ENCODE measurements at places on chromosomes 13 and 19.

DNA sequence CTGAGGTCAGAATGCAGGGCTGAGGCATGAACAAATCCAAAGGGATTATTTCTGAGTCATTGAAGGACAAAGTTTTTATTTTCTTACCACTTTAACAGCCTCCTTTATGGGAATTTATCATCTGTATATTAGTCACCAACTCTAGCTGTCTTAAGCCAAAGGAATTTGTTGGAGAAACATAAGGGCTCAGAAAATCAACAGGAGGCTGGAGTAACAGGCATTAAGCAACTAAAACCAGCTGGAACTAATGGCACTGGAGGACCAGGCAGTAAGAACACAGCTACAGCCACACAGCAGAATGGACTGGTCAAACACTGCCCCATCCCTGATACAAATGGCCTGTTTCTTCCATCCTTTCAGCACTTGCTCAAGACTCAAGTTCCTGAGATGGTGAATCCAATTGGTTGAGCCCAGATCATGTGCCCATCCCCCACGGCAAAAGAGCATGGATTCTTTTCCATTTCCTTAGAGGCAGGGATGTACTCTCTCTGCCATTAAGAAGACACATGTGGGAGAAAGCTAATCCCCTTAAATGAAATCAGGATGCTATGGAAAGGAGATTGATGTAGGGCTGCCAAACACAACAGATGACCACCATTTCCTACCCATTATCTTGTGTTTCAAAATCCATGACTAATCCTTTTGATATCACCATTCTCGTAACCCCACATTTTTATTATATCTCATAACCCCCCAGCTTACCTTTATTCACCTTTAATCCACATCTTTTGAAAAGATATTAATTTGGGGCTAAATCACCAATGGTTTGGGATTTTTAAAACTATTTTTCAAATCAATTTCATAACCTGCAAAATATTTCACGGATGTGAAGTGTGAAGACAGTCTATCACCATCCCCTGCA lies 157.0 kb upstream of the FNDC3A start:
- no peak for DNase-seq

- no peak for DNase-seq
These were observed 32.0 kb upstream of the TUBGCP3 start for GRCh38 chr13:112619730-112620631.

GRCh38 chr13:79674765-79675515 lies 194.0 kb downstream of the NDFIP2 start:
- no peak for DNase-seq

DNA sequence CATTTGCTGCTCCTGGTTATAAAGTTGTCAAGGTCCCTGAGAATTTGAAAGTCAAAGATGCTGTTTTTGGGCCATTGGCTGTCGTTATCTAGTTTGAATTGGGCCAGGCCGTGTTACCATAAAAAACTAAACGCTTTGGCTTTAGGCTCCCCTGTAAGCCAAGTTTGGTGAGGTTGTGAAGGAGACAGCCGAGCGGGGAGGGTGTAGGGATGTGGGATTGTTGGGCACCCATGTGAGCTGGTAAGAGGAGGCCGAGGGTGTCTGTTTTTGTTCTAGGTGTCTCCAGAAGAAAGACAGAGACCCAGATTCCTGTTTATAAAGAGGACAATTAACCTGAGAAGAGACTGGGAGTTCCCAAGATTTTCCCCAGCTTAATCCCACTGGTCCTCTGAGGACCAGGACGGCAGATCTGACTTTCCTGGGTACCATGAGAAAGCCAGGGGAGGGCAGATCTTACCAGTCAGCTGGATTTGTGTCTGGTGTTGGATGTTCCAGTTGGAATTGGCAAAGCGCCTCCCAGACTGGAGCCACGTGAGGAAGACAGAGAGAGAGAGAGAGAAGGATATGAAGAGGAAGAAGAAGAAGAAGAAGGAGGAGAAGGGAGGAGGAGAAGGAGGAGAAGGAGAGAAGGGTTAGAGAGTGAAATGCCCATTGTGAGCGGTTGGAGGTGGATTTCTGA lies 25.1 kb downstream of the TMEM255B start:
- no peak for DNase-seq

GRCh38 chr19:55080968-55081769 lies 5.5 kb downstream of the EPS8L1 start:
- DNase-seq, result peak; percentile 97

- no peak for DNase-seq
These were observed 20.8 kb upstream of the ZNF266 start for GRCh38 chr19:9456018-9456689.

DNA sequence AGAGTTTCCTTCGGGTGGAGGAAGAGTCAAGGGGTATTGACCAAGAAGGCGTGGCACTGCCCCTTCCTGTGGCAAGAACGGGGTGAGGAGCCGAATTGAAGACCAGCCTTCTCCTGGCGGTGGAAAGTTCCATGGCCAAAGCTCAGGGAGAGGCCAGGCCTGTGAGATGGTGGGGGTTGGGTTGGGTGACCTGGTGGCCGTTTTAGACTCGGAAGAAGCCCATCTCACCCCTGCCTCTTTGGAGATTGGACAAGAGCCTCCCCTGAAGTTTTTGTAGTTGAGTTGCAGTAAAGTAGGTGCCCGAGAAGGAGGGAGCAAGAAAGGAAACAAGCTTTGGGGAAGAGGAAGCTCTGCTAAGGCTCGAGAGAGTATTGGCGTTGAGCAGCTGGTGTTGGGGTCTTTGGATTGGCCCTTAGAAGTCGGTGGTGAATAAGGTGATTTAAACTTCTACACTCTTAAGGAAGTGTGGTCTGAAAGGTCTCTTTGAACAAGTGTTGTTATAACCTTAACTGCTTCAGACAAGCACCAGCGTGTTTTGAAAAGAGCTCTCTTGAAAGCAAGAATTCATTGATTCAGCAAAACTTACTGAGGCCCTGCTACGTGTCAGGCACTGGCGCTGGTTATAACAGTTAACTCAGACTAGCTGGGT lies 964 bp downstream of the SPINT2 start:
- peak; percentile 38 for DNase-seq

GRCh38 chr19:35511337-35511736 lies 2.1 kb downstream of the DMKN start:
- no peak for DNase-seq

GRCh38 chr19:55027472-55028337 lies 10.4 kb downstream of the GP6 start:
- no peak for DNase-seq

DNA sequence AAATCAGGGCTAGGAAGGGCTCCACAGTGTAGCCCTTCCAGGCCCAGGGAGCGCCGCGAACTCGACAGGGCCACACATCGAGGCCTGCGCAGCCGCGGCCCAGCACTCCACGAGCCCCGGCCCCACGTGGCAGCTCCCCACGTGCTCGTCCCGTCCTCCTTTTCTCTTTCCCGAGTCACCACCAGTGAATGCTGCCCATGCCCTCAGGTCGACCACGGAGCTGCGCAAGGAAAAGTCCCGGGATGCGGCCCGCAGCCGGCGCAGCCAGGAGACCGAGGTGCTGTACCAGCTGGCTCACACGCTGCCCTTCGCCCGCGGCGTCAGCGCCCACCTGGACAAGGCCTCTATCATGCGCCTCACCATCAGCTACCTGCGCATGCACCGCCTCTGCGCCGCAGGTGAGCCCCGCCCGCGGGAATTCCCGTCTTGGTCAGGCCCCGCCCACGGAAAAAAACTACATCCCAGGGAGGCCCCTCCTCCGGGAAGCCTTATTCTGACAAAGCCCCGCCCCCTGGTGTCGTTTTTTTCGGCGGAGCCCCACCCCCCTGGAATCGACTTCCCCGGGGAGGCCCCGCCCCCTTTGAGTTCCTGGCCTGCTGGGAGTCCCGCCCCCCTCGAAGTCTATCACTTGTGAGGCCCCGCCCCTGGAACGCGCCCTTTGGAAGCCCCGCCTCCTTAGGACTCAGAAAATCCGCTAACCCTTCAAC lies 7.0 kb downstream of the HIF3A start:
- no peak for DNase-seq

- DNase-seq, result no peak
These were observed 24.9 kb upstream of the ARHGEF7 start for GRCh38 chr13:111090169-111090568.

DNA sequence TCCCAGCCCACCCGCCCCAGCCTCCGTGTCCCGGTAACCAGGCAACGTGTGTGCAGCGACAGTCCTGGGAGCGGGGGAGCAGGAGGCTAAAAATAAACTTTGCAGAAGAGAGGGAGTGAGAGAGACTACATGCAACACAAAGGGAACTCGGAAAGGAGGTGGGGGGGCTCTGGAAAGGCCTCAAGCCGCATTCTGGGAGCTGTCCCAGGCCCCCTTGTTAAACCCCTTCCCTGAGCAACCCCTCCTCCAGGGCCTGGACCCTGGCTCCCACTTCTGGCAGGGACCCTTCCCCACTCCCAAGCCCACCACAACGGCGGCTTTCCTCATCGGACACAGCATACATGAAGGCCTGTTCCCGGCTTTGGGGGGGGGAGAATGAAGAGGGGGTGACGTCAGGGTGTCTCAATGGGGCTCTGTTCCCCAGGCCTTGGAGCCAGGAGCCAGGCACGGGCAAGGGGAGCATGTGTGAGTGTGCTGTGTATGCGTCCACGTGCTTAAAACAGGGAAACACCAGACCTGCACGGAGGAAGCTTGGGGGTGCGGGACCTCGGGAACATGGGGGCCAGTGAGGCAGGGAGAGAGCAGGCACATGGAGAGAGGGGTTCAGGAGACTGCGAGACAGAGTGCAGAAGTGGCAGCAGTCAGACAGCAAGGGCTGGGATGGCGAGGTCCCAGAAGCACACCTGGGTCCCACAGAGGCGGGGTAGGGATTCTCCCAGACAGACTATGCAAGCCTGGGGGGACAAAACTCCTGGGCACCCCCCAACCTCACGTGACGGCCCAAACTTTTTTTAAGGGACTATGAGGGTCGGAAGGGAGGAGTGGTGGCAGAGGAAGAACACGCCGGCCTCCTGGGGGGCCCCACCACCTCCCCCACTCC lies 2.3 kb downstream of the ERF start:
- DNase-seq, result no peak

- DNase-seq, result no peak
These were observed 66.3 kb downstream of the KDM4B start for GRCh38 chr19:5035105-5035761.

DNA sequence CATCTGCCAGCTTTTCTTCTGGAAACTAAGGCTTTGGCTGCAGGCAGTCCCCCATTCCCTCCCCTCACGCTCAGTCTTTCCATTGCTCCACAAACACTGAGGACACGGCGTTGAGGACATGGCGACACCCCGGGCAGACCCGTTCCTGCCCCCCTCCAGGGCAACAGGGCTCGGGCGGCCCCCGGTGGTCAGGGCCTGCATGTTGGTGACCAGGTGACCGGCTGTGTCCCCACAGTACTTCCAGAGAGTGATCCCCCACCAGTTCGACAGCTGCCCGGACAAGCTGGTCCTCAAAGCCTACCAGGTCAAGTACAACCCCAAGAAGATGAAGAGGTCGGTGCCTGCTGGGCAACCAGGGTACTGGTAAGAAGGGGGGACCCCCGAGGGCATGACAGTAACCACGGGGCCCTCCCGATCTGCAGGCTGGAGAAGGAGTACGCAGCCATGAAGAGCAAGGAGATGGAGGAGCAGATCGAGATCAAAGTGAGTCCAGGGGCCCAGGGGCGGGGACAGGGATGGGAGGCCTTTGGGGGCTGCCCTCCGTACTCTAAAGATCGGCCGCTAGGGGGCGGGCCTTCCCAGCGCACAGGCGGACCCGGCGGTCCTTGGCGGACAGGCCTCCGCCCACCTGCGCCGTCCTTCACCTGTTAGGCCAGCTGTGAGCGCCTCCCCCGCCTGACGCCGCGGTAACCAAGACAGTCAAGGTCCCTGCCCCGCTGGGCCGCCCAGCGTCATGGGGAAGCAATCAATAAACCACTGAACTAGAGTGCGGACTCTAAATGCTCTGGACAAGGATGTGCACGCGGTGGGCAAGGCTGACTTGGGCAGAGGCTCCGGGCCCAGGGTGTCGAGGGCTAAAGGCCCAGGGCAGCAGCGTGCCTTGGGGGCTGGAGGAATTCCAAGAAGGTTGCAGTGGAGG lies 21.1 kb downstream of the PRR36 start:
- DNase-seq, result peak; percentile 77

GRCh38 chr19:33687481-33688170 lies 65.9 kb downstream of the CHST8 start:
- DNase-seq, result no peak

GRCh38 chr19:1523412-1524286 lies at the start of gene PLK5:
TSS of gene PLK5 (plus strand) at chr19:1524077. CDS start at chr19:1526997, 2,920 bp downstream.
- no peak for DNase-seq

GRCh38 chr19:29337029-29337428 lies 124.1 kb upstream of the UQCRFS1 start:
- no peak for DNase-seq

GRCh38 chr13:40362502-40362901 lies 303.9 kb downstream of the FOXO1 start:
- no peak for DNase-seq

- DNase-seq, result no peak
These were observed 92.1 kb downstream of the ATP11A start for GRCh38 chr13:112781881-112782361.

DNA sequence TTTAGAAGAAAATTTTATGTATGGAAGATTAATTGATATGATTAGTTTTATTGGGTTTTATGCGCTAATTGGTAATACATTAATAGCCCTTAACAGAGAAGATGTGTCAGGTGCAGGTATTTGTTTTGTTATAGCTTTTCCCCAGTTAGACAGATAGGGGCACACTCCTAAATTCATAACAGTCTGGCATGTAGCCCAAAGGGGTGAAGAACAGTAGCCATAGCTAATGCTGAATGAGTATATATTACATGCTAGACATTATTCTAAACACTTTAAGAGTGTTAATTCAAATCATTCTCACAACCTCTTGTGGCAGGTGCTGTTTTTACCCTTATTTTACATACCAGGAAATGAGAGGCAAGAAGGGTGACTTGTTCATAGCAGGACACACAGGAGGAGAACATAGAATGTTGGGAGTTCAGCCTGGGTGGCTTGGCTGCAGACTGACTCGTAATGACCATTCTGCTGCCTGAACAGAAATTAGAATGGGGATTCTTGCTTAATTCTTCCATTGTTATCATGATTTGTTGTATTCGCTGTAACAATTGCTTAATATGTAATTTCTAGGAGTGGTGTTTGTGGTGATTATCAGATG lies 20.1 kb downstream of the PCCA start:
- DNase-seq, result no peak

DNA sequence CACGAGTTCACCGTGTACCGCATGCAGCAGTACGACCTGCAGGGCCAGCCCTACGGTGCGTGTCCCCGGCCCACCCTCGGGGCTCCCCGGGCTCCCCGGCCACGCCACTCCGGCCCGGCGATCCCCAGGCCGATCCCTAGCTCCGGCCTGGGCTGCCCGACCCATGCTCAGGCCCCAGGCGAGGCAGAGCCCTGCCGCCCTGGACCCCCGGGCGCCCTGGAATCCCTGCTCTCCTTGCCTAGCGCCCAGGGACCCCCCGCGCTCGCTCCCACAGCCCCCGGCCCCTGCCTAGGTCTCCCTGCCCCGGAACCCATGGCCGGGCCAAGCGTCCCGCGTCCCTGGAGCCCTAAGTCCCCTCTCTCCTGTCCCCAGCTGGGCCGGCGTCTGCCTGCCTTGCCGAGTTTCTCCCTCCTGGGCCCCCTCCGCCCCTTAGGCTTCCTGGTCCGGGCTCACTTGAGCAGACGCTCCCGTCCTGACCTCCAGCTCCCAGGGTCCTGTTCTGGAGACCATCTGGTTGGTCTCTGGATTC lies 494 bp downstream of the NCLN start:
- DNase-seq, result no peak
